ENCODE measurements at places on chromosomes 1 and 21.

DNA sequence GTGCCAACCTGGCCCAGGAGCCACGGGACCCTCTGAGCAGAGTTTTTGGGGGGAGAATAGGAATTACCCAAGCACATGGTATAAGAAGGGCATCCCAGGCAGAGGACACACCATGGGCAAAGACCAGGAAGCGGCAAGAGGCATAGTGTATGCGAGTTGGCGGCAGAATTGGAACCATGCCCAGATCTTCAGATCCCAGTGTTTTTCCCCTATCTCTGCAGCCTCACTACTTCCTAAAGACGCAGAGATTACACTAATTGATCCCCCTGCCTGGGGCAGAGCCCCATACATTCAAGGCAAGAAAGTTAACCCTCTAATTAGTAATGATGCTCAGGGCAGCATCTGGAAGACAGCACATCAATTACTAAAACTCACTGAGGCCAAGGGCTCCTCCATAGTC lies 48.2 kb downstream of the SYT2 start:
- DNase-seq, result no peak

DNA sequence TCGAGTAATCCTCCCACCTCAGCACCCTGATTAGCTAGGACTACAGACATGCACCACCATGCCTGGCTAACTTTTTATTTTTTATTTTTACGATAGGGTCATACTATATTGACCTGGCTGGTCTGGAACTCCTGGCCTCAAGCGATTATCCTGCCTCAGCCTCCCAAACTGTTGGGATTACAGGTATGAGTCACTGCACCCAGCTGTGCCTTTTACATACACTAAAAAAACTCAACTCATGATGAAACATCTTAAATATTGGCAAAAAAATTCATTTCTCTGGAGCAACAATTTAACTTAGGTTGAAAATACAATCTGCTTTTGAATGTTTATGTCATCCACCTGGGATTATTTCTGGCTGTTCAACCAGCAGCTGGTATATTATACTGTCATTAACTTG lies 598.3 kb upstream of the ZP4 start:
- DNase-seq, result no peak

DNA sequence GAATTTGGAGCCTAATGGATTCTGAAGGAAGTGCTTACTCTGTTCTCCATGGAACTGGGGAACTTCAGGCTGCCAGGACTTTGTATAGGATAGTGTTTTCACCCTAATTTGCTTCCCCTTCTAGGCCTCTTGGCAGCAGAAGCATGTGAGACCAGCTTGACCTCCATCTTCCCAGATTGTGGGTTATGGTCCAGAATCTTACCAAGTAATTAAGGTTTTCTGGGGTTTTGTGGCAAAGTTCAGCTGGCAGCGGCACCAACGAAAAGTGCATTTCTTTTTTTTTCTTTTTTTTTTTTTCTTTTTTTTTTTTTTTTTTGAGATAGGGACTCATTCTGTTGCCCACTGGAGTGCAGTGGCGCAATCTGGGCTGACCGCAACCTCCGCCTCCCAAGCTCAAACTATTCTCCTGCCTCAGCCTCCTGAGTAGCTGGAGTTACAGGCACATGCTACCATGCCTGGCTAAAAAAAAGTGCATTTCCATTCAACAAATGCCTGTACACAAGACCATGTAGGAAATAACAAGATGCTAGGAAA lies 3.4 kb upstream of the BMP8A start:
- DNase-seq, result no peak

- peak; percentile 77 for DNase-seq
Measured at GRCh38 chr1:211259638-211260126, 516 bp downstream of the RCOR3 start.

GRCh38 chr1:16925635-16926490 lies 4.1 kb downstream of the CROCC start:
- no peak for DNase-seq

GRCh38 chr1:178575611-178576361 lies 62.9 kb downstream of the TEX35 start:
- peak; percentile 94 for DNase-seq

- peak; percentile 80 for DNase-seq
Measured at GRCh38 chr1:26853156-26853555, 9.8 kb upstream of the SFN start.

DNA sequence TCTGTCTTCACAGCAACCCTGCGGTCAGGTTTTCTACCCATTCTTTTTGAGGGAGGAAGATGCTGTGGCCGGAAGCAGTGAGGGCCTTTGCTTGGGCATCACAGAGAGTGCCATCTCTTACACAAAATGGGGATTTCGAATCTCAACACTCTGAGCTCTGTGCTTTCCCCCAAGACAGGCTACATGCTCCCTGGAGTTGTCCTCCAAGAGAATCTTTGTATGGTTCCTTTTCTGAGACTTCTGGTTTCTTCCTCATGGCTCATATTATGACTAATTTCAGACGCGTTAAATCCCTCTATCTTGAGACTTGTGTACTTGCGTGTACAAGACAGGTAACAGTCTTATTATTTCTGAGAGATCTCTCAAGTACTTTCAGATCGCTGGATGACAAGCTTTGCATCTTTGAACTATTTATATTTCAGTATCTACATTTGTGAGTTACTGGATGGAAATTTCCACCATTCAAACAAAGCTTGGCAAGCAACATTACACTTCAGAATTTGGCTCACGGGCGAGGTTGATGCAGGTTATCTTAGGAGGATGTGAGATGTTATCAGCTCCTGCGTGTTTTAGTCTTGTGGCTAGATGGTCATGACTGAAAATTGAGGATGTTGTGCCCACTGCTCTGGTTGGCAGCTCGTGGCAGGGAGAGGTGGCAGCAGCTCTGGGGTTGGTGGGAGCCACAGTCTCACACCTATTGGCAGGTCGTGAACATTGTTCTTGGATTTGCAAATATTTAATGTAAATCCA lies 19.4 kb downstream of the ABCG1 start:
- no peak for DNase-seq

GRCh38 chr1:16351456-16351993 lies 755 bp downstream of the FBXO42 start:
- DNase-seq, result peak; percentile 27

DNA sequence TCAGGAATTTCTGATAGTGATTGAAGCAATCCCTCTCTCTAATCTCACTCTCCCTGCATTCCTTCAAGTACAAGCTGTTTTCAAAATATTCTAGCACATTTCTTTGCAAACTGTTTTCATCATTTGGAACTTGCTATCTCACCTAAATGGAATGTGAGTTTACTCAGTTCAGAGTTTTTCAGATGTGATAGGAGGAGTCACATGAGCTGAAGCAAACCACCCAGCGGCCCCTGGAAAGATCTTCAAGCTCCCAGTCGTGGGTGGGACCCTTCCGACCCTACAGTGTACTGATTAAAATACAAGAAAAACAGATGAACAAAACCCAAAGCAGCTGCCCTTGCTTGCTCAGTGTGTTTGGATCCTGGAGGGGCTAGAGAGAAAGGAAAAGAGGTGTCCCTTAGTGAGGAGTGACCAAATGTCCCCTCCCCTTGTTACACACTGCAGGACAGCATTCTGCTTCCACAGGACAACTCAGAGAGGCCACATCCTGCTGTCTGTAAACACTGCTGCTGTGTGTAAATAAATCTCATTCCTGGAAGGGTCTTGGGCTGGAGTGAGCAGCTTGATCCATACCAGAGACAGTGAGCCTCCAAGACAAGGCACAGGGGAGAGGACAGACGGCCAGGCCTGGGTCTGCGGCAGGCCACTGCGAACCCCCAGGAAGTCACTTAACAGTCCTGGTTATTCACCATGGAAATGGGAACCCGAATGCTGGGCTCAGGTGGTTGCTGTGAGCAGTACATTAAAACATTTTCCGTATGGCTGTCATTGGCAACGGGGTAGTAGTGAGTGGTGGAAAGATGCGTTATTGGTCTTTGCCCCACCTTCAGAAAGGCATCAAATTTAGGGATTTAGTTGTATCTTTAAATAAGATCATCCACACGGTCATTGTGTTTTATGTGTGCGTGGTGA lies 229.2 kb downstream of the RHOU start:
- DNase-seq, result no peak

DNA sequence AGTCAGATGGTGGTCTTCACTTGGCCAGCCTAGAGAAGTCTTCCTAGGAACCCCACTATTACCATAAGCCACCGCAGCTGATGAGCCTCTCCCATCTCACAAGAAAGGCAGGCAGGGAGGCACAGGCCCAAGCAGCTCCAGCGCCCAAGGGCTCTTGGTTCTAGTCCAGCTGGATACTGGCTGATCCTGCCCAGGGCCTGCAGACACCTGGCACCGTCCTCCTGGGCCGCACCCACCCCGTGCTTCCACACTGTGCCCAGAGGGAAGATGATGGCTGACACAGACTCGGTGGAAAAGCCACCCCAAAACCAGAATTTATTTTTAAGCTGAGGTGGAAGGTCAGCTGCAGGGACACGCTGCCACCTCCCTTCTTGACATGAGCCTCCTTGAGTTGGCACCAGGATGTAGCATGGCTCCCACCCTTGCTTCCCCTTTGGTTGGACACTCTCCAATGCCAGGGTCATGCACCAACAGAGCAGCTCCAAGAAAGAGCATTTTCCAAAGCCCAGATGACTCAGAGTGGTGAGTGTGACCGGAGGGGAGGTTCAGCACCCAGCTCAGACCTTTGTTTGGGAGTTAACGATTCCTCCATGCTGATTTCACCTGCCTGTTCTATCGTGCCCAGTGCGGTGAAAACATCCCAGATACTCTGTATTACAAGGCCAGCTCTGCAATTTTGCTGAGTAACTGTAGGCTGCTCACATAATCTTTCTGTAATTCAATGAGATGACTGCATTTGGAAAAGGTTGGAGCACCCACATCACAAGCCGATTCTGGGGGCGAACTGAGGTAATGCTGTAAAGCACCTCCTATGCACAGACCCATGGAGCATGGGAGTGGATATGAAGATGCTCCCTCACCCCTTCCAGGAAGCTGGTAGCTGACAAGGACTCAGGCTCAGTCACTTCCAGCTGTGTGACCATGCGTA lies 63.1 kb upstream of the SLC2A1 start:
- DNase-seq, result no peak

DNA sequence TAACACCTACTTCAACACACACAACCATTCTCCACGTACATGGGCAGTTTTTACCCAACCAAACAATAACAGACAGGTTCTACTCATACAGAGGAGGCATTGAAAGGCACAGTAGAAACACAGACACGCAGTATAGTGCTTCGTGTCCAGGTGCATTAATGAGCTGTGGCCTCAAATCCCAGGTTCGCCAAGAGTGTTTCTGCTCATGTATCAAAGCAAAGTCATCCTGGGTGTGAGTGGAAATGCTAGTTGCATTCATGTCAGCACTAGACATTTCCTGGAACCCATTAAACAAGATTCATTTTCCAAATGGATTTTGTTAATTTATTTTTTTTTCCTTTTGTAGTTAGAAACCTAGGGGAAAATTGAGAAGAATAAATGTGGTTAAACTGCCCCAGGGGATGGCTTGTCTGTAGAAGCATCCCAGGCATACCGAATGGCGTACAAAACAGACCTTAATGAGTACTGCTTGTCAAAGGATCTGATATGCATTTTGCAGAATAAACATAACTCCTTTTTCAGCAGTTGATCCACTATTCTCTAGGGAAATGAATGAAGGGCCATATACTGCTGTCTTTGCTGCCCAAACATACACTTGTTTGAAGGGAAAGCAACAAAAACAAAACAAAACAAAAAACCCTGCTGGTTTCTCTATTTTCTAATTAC lies 298.6 kb upstream of the ST6GALNAC5 start:
- peak; percentile 48 for DNase-seq

GRCh38 chr1:15836772-15837669 lies 10.5 kb upstream of the SPEN start:
- DNase-seq, result no peak

DNA sequence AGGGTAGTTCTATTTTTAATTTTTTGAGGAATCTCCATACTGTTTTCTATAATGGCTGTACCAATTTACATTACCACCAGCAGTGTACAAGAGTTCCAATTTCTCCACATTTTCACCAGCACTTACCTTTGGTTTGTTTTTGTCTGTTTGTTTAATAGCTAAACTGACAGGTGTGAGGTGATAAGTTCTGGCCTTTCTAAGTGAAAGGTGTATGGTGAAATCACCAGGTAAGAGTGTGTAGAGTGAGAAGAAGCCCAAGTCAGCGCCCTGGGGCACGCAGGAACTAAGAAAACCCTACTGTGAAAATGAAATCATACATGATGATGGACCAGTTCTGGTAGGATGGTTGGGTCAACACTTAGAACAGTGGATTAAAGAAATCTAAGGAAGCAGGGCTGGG lies 34.5 kb downstream of the BTG3 start:
- no peak for DNase-seq

GRCh38 chr1:183185941-183186490 lies at the start of gene LAMC2:
LAMC2 (plus strand) TSS chr1:183186264; CDS start chr1:183186353, 89 bp downstream.
- peak; percentile 84 for DNase-seq

- no peak for DNase-seq
Measured at GRCh38 chr21:26093122-26093521, 77.4 kb downstream of the APP start.

DNA sequence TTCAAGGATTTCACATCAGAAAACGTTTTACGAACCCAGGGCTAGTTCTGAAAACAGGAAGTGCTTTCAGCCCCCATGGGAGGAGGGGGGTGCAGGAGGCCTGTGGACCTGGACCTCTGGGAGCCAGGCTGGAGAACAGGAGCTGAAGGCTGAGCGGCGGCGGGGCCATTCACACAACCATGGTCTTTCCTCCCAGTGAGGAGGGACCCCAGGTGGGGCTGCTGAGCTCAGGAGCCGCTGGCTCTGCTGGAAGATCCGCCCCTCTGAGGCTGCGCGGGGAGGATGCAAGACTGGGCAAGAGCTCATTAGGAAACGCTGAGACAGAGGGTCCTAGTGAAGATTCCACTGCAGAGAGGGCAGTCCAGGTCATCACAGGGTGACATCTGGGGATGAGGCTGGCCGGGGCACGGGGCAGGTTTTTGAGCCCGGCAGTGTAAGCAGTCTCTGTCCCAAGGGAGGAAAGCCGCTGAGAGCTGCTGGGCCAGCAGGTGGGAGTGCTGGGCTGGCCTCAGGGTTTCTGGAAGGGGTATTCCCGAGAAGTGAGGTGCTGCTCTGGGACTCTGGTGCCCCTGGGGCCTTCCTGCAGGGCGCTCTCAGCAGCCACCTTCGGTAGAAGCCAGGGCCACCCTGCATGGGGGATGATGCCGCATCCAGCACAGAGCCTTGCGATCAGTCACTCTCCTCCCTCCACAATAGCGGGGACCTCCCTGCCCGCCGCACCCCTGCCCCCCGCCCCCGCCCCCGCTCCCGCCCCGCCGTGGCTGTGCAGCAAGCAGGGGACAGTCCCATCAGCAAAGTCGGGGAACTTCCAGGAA lies 7.5 kb downstream of the MX2 start:
- peak; percentile 23 for DNase-seq

GRCh38 chr1:154075746-154076145 lies 79.1 kb downstream of the NUP210L start:
- DNase-seq, result no peak

Data from NCI-H526 (cell line).